ENCODE measurements at places on chromosomes 12 and 14.

DNA sequence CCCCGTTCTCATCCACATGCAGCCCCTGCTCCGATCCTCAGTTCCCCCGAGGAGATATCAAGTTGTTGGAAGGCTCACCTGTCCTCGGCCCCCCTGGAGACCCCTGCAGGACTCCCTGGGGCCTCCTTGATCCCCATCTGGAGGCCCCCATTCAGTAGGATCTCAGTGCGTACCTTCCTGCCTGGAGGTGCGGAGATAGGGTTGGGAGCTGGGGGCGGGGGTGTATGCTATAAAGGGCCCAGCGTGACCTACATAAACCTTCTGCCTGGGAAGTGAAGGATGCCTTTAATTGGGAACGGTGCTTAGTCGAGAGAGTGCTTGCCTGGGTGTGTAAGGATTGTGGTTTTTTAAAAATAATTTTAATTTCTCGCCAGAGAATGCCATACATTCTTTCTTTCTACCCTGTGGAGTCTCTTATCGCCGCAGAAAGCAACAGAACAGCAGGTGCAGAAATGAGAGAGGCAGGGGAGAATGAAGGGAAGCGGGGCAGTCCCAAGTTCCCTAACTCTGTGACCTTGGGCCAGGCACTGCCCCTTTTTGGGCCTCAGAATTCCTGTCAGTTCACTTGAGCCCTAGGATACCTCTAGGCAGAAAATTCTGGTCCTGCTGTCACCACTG is 153.7 kb downstream of the TSPAN9 start:
- DNase-seq: no peak

- no peak for DNase-seq
These were observed 53.3 kb downstream of the SMIM41 start for GRCh38 chr12:52132754-52133161.

- DNase-seq: no peak
These were observed 18.3 kb upstream of the LYZ start for GRCh38 chr12:69329669-69330428.

- no peak for DNase-seq
These were observed 12.8 kb upstream of the PLEKHG3 start for GRCh38 chr14:64691376-64691775.

GRCh38 chr14:101233021-101233366 is 328.3 kb upstream of the DIO3 start:
- DNase-seq: no peak

DNA sequence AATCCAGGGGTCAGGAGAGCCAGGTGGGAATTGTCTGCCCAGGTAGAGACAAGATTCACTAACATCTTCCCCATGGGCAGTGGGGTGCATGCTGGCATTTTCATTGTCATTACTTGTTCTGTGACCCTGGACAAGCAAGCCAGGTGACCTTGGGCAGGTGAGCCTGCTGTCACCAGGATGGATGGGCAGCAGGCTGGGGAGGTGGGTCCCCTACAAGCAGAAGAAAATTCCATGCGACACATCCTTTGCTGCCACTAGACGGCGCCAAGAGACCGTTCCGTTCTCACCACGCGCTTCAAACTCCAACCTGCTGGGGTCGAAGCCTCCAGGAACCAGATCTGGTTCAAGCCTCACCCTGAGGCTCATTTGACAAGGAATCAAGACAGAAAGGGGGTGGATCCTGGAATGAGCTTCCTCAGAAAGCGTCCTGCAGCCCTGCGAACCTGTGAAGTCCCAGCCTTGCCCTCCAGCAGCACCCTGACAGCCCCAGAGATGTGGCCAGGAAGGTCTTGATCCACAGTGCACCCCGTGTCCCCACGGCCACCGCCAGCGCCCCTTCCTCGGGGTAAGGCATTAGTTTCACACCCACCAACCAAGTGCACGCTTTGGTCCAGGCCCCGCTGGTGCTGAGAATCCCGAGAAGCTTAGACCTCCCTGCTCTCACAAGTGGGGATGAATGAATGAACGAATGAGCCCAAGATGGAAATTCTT is 3.2 kb upstream of the DYNC1H1 start:
- DNase-seq: peak; percentile 82

DNA sequence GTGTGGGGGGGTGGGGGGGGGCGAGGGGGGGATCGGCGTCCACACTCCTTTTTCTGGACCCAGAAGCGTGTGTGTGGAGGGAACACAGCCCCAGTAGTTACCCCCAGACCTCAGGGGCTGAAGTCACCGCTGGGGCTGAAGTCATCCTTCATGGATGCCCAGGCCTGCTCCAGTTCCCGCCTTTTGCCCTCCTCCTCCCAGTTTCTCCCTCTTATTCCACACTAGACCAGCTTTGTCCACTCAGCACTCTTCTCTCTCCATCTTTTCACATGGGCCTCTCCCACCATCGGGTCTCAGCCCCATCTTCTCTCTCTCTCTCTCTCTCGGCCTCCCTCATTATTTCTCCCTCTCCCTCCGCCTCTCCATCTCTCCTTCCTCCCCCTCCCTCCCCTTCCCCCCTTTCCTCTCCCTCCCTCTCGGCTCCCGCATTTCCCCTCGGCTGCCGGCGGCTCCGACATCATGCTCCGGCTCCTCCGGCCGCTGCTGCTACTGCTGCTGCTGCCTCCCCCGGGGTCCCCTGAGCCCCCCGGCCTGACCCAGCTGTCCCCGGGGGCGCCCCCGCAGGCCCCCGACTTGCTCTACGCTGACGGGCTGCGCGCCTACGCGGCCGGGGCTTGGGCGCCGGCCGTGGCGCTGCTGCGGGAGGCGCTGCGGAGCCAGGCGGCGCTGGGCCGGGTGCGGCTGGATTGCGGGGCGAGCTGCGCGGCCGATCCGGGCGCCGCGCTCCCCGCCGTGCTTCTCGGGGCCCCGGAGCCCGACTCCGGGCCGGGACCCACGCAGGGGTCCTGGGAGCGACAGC is at the start of gene P3H3:
TSS of gene P3H3 (plus strand) at position 426 of the 799 bp plus-strand sequence. CDS start at position 460, 34 bp downstream.
- peak; percentile 53 for DNase-seq

Data from WTC11 (cell line).